ENCODE measurements at places on chromosomes 2 and 18. TPM values are rescaled to one million over a fixed set of nuclear protein-coding genes. Genes with fewer than 3 reads are reported as not detected.

DNA sequence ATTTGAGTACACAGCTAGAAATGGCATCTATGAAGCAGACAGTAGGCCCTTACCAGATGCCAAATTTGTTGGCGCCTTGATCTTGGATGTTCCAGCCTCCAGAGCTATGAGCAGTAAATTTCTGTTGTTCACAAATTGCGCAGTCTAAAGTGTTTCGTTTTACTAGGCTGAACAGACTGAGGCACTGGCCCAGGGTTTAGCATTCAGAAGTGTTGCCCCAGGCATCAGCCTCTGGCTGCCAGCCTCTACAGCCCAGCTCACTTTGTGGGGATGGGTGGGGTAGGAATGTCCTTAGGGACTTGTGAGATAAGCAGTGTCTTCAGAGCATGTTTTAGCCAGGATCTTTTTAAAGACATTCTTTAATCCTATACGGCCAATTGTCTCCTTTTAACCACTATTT lies 51.5 kb upstream of the MGAT5 start:
- no peaks in the 10 kb centered on the region for H3K27me3 ChIP-seq
- H3K4me1 ChIP-seq: peaks cover 23% of the 10 kb centered on the region
- H3K4me3 ChIP-seq: no peak overlapping the region
- H3K27ac ChIP-seq: no peak overlapping the region

DNA sequence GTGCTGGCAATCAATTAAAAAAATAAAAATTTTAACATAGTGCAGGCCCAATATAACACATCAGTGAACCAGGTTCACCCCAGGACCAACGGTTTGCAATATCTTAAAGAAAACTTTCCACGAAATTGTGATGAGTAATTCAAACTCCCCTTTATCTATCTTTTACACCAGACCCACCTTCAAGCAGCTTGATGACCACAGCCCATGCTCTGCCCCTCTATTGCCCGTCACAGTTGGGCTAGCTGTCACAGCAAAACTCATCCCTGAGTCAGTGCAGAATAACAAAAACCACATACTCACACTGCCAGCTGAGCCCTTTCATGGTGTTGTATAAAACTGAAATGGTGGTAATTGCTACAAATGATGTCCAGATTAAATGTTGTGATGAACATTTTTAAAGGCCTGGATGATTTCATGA lies 112.5 kb upstream of the CREB1 start:
- H3K27ac ChIP-seq: no peak overlapping the region
- DNase-seq: no peak
- H3K4me3 ChIP-seq: no peak overlapping the region
- peaks cover 17% of the 10 kb centered on the region for H3K4me1 ChIP-seq

DNA sequence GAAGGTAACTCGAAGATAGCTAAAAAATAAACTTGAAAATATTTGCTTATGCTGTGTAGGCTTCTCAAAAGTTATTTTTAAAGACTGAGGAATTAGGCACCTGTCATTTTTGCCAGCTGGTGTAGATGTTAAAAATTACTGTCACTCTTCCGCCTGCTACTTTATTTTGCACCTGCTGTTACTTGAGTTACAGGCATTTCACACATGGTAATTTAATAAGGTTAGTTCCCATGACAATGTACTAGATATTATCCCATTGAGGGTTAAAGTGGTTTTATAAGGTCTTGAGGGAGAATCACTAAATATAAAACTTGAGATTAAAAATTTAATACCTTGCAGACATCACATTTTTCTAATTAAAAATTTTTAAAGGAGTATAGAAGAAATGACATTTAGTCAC lies 26.6 kb downstream of the MYL1 start:
- H3K36me3 ChIP-seq: no peaks in the 10 kb centered on the region
- no peaks in the 10 kb centered on the region for H3K4me1 ChIP-seq
- H3K27me3 ChIP-seq: no peaks in the 10 kb centered on the region
- no peak for DNase-seq

DNA sequence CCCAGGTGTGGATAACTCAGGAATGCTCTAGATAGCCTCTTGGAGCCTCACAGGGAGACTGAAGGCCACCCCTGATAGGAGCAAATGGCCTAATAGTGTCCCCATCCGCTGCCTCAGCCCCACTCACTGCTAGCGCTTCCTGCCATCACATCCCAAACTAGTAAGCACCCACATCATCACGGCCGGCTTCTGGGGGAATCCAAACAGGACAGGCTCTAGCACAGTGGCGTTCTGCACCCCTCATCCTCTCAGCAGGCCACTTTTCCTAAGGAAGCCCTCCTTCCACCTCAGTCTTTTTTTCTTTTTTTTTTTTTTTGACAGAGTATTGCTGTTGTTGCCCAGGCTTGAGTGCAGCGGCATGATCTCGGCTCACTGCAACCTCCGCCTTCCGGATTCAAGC lies 6.3 kb upstream of the AMER3 start:
- no peak overlapping the region for H3K4me3 ChIP-seq
- DNase-seq: peak; percentile 48
- no peaks in the 10 kb centered on the region for H3K4me1 ChIP-seq

DNA sequence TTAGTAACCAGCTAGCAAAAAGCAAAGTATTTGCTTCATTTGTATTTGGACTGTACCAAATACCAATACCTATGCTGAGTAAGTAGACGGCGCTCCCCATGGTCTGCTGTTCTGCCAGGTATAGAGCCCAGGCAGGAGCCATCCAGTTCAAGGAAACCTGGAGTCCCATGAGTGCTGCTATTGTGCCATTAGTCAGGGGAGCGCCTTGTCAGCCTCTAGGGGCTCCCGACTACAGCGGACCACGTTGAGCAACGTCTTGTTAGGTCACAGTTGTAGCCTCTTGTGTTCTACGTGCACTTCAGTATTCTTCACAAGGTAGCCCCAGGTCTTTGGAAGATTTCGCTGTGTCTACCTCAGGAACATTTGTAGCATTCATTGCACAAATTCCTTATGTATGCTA lies 21.6 kb upstream of the SLC9A2 start:
- H3K4me3 ChIP-seq: no peak overlapping the region
- no peaks in the 10 kb centered on the region for H3K27me3 ChIP-seq
- H3K4me1 ChIP-seq: no peaks in the 10 kb centered on the region
- no peak overlapping the region for H3K27ac ChIP-seq
- H3K36me3 ChIP-seq: no peaks in the 10 kb centered on the region

DYNAP gene
- total RNA-seq: not detected

SLC9A2 gene
- under 0.01 TPM for total RNA-seq

HRH4 gene
- total RNA-seq: under 0.01 TPM

Data from osteoblast (primary cell).